ENCODE measurements at places on chromosomes 1 and 21. TPM values are rescaled to one million over a fixed set of nuclear protein-coding genes. Genes with fewer than 3 reads are reported as not detected.

DNA sequence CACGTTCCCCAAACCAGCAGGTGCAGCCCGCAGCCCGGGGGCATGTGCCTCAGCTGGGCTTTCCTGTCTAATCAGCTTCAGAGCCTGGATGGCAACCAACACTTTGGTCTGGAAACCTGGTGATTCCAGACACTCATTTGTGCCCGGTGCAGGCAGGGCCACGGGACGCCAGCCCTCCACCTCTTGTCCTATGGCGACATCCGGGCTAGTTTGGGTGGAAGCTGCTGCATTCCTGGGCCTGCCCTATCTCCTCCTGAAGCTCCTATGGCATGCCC is 111.8 kb downstream of the WDR4 start:
- no peak for DNase-seq

DNA sequence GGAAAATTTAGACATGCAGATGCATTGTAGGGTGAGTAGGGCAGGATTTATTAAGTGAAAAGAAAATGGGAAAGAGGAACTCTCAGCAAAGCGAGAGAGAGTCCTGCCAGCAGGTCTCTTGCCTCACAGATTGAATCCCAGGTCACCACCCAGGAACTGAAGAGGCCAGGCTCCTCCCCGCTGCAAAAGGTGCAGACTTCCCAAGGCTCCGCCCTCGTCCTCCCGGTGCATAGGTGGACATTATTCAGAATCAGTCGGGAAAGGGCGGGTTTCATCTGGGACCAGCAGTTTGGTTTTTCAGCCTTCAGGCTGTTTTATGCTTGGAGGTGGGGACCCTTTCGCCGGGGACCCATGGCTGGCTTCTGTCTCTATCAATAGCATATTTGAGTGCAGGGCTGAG is 41.6 kb upstream of the APP start:
- DNase-seq: no peak

DNA sequence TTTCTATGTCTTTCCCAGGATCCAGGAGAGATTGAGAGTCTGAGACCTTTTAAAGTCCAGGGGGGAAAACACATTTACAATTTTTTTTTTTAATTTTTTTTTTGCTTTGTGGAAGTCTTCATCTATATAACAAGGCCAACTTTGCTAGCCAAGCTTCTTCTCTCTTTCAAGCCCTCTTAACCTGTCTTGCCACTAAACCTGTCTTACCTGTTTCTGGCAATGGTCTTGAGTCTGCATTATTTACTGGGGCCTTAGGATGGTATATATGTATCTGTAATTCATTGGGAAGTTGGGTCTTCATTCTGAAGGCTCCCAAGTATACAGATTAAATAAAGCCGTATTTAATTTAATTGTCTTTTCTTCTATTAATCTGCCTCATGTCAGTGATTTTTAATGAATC is 750.9 kb upstream of the B3GALT2 start:
- no peak for DNase-seq

DNA sequence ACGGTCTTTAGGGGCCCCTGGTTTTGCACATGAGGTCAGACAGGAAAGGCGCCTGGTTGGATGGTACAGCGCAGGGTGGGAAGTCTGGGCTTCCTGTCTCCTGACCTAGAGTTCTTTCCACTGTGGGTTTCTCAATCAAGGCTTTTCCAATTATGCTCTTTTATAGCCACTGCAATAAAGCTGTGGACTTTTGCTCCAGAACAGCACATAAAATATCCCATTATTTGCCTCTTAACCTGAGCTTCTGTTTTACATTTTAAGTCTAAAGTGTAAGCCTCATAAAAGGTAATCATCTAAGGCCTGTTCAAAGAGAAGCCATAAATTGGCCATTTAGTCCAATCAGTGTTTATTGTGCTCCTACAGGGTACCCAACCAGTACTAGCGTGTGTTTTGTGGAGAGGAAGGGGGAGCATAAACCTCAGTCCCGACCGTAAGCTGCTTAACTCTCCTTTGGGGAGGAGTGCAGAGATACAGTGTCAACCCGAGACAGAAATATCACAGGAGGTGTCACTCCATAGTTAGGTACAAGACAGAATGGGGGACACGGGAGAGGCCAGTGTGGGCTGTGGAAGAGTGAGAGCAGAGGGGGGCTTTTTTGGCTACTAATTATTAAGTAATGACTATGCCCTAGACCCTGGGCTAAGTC is 270.0 kb downstream of the TRABD2B start:
- no peak for DNase-seq

GRCh38 chr1:111879081-111879480 is 110.4 kb downstream of the KCND3 start:
- no peak for DNase-seq

GRCh38 chr1:54846716-54847284 is 40.2 kb downstream of the DHCR24 start:
- no peak for DNase-seq

GRCh38 chr1:98949621-98950020 is 55.0 kb downstream of the PLPPR5 start:
- no peak for DNase-seq

- DNase-seq: peak; percentile 83
Measured at GRCh38 chr1:161440312-161440894, 64.9 kb upstream of the FCGR2A start.

DNA sequence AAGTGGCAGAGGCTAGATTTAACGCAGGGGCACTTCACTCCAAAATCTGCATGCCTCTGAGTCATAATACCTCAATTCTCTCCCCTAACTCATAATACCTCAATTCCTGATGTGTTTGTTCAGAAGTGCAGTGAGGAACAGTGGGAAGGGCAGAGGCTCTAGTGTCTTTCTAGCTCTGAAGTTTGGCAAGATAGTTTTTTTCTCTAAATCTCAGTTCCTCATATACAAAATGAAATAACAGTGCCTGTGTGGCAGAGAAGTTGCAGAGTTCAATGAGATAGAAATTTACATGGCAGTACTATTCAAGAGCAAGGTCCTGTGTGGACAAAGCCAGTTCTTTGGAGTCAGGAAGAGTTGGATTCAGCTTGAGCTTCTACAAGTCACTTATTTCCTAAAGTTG is 9.8 kb downstream of the JUN start:
- no peak for DNase-seq

- no peak for DNase-seq
Measured at GRCh38 chr1:177210071-177210470, 39.3 kb downstream of the BRINP2 start.

DNA sequence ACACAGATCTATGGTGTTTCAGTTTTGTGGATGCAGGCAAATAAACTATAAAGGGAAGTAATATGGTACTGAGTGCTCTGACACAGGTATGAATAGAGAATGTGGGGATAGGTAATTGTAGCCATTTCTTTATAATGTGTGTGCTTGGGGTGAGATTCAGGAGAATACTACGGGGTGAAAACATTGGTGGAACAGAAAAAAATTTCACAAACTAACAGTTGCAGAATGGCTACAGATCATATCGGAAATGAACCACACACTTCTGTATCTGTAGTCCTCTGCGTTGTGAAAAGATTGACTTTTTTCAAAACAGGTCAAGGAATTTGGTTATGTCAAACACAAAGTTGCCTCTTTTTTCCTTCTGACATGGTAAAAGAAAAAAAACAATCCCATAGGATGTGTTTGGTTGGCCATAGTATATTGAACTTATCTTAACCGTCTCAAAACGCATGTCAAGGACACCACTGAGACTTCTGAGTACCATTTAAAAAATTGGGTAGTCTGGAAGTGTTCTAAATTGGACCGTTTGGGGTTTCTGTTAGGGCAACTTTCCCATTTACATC is 1.1 kb upstream of the CDC73 start:
- DNase-seq: no peak

GRCh38 chr1:58715108-58715507 is 15.2 kb upstream of the MYSM1 start:
- no peak for DNase-seq

DNA sequence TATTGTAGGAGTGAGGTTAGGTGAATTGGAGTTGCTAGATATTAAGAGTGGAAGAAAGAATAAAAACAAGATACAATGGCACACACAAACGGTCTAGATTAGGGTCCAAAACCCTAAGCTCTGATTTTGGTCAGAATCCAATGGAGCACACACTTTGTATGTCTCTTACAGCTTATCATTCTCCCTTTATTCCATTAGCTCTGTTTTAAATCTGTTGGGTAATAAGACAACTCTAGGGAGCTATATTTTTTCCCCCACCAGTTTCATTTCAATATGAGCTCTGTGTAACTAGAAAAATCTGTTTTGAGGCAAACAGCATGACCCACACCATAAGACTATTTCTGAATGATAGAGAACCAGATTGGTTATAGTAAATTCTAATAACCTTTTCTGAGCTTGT is 465.6 kb downstream of the ADGRL2 start:
- no peak for DNase-seq

GRCh38 chr21:19830446-19830845 is 1167.8 kb upstream of the NCAM2 start:
- no peak for DNase-seq

GRCh38 chr1:1956586-1957532 is 37.8 kb upstream of the TMEM52 start:
- no peak for DNase-seq

- no peak for DNase-seq
Measured at GRCh38 chr1:238611406-238611805, 720.7 kb upstream of the ZP4 start.

DNA sequence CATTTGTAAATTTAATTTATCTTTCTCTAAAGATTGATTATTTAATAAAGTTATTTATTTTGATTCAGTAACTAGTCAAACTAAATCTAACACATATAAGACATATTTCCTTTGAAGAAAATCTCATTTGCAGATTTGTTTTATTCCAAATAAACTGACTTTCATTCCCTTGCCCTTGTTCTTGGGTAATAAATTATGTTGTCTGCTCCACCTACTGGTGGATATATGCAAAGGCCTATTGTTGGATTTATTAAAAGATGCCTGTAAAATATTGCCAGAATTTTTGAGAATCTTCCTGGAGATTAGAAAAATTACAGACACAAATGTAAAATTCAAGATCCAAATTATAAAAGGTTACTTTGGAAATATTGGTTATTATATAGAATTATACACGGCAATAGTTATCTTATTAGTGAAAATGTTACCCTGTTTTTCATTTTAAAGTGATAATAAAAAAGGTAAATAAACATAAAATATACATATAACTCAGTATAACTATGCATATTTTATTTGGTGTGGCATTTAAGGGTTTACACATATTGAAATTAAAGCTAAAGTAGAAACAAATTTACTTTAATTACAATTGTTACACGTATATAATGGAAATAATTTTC is 116.1 kb downstream of the SPATA17 start:
- peak; percentile 32 for DNase-seq

DNA sequence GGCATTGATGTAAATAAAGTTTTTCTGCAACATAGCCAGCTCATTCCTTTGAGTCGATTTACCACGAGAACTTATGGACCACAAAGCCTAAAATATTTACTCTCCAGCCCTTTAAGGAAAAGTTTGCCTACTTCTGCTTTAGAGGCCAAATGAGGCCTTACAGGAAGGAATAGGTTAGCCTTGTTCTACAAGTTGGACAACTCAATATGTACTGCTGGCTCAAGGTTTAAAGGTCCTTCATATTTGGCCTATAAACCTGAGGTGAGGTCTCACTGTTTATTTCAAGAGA is 144.5 kb upstream of the DNAH14 start:
- no peak for DNase-seq

GRCh38 chr1:162388083-162388594 is 6.6 kb downstream of the C1orf226 start:
- no peak for DNase-seq

PTAFR gene
- total RNA-seq: not detected

TEX38 gene
- not detected for total RNA-seq

LCE1D gene
- not detected for total RNA-seq

RPE65 gene
- total RNA-seq: not detected

TNFRSF1B gene
- not detected for total RNA-seq

THBS3 gene
- 11.3 TPM for total RNA-seq

IL22RA1 gene
- total RNA-seq: 2.1 TPM

HTR6 gene
- not detected for total RNA-seq

C1orf53 gene
- total RNA-seq: 21.2 TPM
